ENCODE measurements at places on chromosomes 4 and X.

GRCh38 chrX:130339408-130340222, at the start of gene SLC25A14:
Gene SLC25A14 (plus strand): TSS chrX:130339919. CDS start chrX:130340279, 360 bp downstream.
- peak; percentile 67 for DNase-seq

DNA sequence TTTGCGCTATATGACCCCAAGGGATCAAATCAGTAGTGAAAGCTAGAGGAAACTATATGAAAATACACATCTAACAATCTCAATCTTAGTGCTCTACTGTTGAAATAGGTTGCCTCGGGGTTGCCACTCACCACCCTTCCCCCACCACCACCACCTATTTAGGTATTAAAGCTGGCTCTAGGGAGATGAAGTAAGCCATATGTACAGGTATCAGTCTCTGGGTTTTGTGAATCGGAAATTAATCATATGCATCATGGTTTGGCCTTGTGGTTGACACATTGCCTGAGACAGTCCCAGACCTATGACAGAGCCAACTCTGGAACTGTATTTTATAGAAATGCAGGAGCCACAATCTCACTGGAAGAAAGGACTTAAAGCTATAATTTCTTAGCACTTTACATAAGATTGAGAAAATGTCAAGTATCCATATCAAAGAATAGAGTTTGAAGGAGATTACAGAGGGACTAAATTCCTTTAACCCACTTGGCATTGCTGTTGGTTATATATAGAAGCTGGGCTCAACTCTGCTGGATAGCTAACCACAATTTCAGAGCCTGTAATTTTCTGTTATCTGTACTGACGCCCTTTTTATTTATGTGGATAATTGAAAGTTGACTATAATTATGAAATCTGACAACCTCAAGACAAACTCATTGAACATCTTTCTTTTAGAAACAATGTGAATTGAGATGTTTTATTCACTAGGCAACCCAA, 26.7 kb upstream of the BMP2K start:
- DNase-seq = no peak

DNA sequence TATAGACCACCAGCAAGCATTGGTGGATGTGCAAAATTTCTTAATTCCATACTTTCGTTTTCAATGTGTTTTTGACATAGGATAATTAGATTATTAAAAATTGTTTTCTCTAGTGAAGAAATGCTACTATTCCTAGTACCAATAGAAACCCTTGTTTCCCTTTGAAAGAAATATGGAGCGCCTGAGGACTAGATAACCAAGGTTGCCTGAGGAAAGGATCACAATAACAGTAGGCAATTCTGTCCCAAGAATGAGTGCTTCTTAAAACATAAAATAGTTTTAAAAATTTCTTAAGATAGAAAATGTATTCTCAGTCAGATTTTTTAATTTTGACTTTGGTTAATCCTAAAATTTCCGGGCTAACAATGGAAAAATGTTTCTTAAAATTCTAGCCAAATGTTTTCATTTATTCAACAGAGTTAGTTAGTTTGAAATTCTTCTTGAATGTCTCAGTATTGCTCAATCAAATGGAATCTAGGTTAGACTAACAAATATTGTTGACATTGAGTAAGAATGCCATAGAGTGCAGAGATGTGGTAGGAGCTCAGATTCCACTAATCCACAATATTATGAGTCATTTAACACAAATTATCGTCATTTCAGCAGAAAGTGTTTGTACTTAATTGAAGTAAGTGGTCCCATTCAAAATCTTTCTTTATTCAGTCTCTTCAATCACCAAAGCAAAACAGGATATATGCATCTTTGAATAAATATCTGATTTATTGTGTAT, 666.0 kb downstream of the GRID2 start:
- no peak for DNase-seq

DNA sequence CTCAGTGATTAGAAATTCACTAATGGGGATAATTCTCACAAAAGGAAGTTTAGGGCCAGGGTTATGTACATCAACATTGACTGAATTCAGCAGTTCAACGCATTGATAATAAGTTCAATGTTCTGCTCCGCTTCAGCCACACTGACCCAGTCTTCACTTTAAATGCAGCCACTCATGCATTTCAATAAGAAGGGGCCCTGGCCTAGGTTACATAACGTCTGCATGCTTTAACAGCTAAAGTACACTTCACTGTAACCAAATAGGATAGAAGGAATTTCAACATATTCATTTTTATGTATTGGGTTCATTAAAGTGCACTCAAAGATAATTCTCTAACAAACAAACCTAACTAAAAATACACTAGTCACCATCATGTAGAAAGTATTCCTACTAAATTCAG, 12.8 kb upstream of the TSPAN7 start:
- no peak for DNase-seq

Data from right atrium auricular region (tissue), 2 donors.